ENCODE measurements at places on chromosomes 6 and 20.

DNA sequence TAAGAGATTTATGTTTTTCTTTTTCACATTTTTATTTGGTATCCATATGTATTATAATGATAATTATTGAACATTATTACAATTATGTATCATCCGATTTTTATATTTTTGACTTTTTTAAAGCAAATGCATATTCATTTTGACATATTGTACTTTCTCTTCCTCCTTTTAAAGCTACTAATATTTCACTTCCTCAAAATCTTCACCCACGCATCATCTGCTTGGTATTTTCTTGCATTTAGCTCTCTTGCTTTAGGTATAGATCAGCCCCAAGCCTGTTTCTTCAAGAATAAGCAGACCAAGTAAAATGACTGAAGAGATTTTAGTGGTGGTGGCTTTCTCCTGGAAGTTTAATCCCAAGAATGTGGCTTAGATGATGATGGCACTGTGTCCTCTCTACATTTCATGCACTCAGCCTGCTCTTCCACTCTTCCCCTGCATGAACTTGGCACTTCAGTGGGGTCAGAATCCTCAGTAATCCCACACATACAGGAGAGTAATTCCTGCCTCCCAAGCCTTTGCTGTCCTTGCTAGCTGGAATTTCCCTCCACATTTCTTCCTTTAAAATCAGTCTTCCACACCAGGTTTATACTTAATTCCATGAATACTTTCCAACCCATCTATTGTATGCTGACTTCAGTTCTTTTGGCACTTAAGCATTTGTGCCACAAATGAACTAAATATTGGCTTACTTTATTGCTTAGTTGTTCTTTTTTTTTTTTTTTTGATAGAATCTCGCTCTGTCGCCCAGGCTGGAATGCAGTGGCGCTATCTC, 8.2 kb downstream of the NCOA7 start:
- no peak for DNase-seq

DNA sequence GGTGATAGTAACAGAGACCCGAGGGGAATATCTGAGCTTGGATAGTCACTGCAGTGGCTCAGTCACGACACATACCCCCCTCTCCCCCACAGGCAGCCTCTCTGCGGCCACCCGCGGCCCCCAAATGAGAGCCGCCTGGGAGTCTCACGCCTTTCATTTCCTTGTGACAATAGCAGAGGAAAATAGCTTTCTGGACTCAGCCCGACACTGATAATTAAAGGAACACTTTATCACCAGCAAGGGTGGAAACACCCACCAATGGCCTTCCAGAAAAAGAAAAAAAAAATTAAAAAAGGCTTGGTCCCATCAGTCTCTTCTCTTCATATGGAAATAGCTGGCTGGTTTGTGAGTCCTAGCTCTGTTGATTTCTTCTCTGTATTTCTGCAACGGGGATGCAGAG, 35.1 kb upstream of the KCNG1 start:
- DNase-seq = no peak

GRCh38 chr20:63230800-63231268, 4.9 kb upstream of the BIRC7 start:
- peak; percentile 71 for DNase-seq

GRCh38 chr6:13526727-13527670, 39.6 kb upstream of the GFOD1 start:
- DNase-seq = peak; percentile 9

DNA sequence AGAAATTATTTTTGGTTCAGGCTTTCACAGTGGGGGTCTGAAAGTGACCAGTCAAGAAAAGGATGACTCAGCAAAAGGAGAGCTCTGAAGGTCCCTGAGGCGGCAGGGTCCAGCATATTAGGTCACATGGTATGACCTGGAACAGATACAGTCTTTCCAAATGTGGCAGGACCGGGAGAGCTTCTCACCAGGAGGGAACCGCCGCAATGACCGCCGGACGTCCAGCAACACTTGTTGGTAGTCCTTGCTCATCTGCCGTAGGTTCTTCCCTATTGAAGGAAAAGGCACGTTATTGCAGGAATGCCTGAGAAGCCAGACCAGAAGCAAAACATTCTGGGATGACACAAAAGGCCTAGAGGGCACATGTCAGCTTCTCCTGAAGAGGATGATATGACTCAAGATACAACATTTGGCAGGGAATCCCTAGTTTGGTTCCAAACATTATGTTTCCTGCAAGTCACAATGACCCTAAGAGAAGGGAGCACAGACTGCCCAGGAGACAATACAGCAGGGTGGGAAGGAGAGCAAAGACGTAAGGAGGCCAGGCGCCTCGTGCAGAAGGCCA, 17.4 kb downstream of the TBC1D20 start:
- no peak for DNase-seq

DNA sequence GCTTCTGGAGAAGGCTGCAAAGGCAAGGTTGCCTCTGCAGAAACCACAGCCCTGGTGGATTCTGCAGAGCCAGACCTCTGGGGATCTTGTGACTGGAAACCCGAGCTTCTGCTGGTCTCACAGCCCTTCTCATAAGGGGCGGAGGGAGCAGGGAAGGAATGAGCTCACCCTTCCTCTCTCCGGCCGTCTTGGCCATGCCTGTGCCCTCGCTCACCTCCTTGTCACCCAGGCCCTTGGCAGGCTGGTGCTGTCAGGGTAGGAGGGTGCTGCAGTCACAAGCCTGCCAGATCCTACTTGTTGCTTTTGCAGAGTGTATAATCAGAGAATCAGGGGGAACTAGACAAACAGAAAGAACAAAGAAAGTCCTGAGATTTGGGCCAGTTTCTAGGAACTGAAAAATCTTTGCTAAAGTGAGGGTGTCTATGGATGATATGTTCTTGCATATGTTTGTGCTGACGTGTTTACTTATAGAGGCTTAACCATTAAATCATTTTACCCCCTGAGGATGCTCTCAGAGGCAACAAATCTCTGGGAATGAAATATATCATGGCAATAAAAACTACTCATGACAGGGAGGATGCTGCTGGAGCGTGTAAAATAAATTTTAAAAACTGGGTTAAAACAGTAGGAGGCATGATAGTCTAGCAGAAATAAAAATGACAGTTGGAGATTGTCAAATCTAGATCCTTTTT, 244.9 kb upstream of the SOX4 start:
- DNase-seq = peak; percentile 4

DNA sequence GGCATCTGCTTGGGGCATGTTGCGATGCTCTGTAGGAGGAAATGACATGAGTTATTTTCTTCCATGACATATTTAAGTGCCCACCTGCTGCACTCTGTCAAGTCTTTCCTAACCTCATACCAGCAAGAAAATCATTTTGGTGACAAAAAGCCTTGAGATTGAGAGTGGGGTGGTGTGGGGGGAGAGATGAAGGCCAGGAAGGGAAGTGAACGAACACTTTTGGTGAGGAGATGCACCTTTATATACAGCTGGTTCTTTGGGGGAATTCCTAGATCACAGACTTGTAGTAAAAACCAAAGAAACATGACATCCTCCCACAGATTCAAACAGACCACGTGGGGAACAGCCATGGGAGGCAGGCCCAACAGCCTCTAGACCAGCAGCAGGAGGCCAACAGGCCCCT, 26.1 kb downstream of the NCOA5 start:
- DNase-seq = no peak

DNA sequence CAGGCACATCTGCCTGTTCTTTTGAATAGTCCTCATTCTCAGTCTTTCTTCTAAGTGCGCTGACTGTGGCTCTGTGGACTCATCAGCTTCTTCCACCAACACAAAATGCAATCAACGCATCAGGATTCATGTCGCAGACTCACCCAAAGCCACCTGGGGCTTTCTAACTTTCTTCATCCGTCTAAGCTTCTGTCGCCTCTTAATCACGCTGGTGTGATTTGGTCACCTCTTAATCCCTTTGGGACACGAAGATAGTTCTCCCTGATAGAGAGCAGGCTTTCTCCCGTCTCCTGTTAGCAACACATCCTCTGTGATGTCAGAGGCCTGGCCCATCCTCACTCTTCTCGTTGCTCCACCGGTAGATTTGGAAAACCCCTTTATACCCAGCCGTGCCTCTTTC, 78.0 kb upstream of the FOXQ1 start:
- DNase-seq = no peak

DNA sequence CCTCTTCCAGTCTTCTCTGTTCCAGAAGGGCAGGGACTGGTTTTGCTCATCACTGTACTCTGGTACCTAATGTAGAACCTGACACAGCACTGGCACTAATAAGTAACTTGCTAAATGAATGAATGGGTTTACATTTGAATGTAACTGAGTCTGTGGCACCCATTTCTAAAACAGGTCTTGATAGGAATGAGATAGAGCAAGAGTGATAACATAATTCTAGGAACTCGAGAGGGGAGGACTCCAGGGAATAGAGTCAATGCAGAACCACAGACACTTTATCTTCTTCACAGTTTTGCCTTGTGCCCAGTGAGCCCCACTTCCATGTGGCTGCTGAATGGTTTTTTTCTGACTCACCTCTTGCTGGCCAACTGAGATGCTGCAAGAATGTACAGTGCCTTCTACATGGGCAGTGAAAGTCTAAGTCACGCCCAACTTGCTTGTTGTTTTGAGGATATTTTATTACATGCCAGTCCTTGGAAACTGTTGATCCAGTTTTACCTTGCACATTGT, 61.1 kb downstream of the TBC1D7 start:
- no peak for DNase-seq

GRCh38 chr6:30722280-30723112, 2.3 kb downstream of the TUBB start:
- peak; percentile 80 for DNase-seq

DNA sequence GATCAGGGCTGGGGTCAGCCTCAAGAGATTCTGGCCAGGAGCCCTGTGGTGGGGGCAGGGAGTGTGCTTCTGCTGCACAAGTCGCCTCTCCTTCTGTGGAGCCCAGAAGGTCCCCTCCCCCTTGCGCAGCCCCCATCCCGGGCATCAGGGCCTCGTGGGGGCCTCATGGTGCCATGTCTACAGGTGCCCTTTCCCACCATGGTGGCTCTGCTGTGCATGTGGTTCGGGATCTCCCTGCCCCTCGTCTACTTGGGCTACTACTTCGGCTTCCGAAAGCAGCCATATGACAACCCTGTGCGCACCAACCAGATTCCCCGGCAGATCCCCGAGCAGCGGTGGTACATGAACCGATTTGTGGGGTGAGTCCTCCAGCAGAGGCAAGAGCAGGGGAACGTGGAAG, 48.1 kb downstream of the TM9SF4 start:
- no peak for DNase-seq

DNA sequence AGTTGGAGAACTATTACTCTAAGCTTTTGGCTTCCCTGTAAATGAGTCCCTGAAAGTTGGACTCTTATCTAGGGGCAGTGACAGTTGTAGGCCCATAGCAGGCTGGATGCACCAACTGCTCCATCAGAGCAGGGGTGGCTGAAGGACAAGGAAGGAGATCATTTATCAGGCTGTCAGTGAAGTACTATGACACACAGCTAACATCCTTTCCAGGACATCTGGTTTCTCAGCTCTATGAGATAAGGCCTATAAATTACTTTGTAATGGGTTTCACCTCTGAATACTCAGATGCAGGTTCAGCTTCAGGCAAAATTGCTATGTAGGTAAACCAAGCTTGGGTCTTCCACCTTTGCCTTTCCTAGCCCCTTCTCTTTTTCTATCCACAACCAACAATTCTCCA, 468.5 kb downstream of the KIF16B start:
- no peak for DNase-seq
